Psoas muscle (tissue), 8 donors: ENCODE measurements at places on chromosomes 2 and 18.

DNA sequence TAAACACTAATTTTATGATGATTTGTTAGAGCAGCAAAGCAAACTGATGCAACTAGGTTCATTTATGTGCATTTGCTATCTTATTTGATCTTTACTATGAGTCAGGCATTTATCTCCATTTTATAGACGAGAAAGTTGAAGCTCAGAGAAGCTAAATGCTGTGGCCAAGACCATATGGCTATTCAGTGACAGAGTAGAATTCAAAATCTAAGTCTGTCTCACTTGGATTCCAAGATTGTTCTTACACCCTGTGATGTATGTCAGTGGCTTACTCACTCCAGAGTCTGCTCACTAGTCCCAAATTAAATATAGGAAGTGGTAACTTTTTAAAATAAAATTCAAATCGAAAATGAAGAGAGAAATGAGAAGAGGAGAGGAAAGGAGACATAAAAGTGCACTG, 114.0 kb upstream of the DDX18 start:
- no peaks in the 10 kb centered on the region for H3K36me3 ChIP-seq
- DNase-seq: no peak
- no peak overlapping the region for H3K27ac ChIP-seq
- H3K4me3 ChIP-seq: no peak overlapping the region

DNA sequence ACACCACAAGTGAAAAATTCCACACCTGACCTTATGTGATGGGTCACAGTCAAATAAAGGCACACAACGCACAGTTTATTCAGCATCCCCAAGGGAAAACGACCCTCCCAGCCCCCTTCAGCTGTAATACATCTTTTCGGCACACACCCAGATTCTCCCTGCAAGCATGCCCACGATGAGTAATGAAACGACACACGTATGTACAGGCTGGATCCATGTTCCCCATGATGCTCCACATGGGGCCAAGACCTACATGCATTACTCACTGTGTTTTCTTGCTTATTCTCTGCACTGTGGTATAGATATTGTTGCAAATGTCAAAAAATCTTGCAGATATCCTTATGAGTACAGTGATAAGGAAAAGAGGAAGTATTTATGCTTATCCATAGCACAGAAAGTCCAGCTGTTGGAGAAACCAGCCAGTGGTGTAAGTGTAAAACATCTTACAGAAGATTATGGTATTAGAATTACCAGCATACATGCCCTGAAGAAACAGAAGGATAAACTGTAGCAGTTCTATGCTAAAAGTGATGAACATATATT, 32.5 kb upstream of the SGPP2 start:
- no peaks in the 10 kb centered on the region for H3K36me3 ChIP-seq
- H3K27me3 ChIP-seq: no peaks in the 10 kb centered on the region
- no peak overlapping the region for H3K4me3 ChIP-seq
- H3K27ac ChIP-seq: no peak overlapping the region

DNA sequence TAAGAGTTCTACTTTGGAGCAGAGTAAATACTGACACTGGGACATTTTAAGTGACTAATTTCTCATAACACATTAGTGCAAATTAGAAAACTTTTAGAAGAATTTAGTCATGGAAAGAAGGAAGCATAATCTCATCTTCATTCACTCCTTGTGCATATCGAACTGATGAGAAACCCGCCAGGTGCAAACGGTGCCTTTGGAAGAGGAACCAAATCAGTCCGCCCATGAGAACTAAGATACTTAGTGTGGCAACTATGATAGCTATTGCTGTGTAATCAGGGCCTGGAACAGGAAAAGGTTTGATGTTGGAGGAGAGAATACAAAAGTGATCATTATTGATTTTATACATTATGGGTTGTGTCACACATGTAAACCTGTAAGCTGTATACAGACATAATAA, 6.9 kb upstream of the CD302 start:
- H3K4me1 ChIP-seq: no peaks in the 10 kb centered on the region
- no peak for DNase-seq
- H3K4me3 ChIP-seq: no peak overlapping the region

DNA sequence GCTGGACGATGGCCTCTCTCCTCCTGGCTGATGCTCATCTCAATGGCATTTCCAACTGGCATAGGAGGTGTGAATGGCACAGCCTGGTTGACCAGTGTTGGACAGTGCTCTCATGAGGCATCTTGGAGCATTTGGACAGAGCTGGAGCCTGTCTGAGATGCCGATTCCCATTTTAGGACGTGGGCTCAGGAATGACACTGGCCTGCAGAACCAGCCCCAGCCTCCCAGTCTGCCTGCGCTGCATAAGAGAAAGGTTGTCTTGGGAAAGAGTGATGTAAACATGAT, 118.2 kb upstream of the COPS8 start:
- no peak overlapping the region for H3K27ac ChIP-seq
- no peak overlapping the region for H3K4me3 ChIP-seq
